Regular cardiac myocyte (primary cell): ENCODE measurements at places on chromosomes 5 and 9. TPM values are rescaled to one million over a fixed set of nuclear protein-coding genes. Genes with fewer than 3 reads are reported as not detected.

STKLD1 gene
- total RNA-seq = 0.19 and 0.85 TPM in 2 replicates

RORB gene
- under 0.01 TPM in 1 of 2 replicates, not detected in the other for total RNA-seq

CCDC192 gene
- total RNA-seq = not detected in 2 replicates

GARNL3 gene
- total RNA-seq = 1.3 and 8.2 TPM in 2 replicates

EIF4EBP3 gene
- 0.58 TPM in 1 of 2 replicates, not detected in the other for total RNA-seq

FAXDC2 gene
- 0.77 and 7.9 TPM in 2 replicates for total RNA-seq

INSL4 gene
- total RNA-seq = not detected in 2 replicates

FCN1 gene
- total RNA-seq = not detected in 2 replicates

SLC25A51 gene
- 95.3 and 114 TPM in 2 replicates for total RNA-seq

MARVELD2 gene
- total RNA-seq = 0.38 and 0.56 TPM in 2 replicates

LCN9 gene
- not detected in 2 replicates for total RNA-seq

MYOZ3 gene
- 0.38 and 0.85 TPM in 2 replicates for total RNA-seq

ZMAT2 gene
- 72.7 and 81.1 TPM in 2 replicates for total RNA-seq

ARHGAP26 gene
- 2.3 and 4.8 TPM in 2 replicates for total RNA-seq

NUTM2F gene
- not detected in 2 replicates for total RNA-seq

SHISAL2B gene
- total RNA-seq = not detected in 2 replicates

NAIP gene
- 0.96 and 2.0 TPM in 2 replicates for total RNA-seq
